ENCODE measurements at places on chromosomes 5 and 9.

- DNase-seq = no peak
These were observed 97.4 kb upstream of the ITGA1 start for GRCh38 chr5:52690236-52690768.

- no peak for DNase-seq
These were observed 46.1 kb upstream of the RIC1 start for GRCh38 chr9:5582835-5583195.

GRCh38 chr9:127569886-127570401 lies 42.1 kb upstream of the STXBP1 start:
- no peak for DNase-seq

- DNase-seq = no peak
These were observed 309.1 kb downstream of the ADAMTS6 start for GRCh38 chr5:65172486-65173129.

- no peak for DNase-seq
These were observed 179.0 kb upstream of the CD180 start for GRCh38 chr5:67375606-67376005.

All from stimulated activated CD4-positive, alpha-beta T cell treated with anti-CD3 and anti-CD28 coated beads, Interleukin-1b, Interleukin-23, amount 100 ng/mL, for 4 hours (primary cell).